ENCODE measurements at places on chromosomes 1 and 21. TPM values are rescaled to one million over a fixed set of nuclear protein-coding genes. Genes with fewer than 3 reads are reported as not detected.

SPOCD1 gene
- 0.91 TPM for total RNA-seq

DNA sequence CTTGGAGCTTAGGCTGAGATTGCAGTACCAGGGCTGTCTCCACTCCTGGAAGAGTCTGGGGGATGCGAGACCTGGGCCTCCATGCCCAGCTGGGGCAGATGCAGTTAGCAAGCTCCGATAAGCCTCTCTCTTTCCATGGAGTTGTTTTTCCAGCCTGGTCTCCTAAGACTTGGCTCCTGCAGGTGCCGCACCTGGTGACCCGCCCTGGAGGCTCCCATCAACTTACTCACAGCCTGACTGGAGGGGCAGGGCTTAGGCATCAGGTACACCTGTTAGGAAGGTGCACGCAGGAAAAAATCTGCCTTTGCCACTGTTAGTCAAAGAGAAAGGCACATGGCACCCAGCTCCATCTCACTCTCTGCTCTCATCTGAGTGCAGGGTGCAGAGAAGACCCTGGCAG is 198.1 kb upstream of the TMEM51 start:
- DNase-seq = no peak

DNA sequence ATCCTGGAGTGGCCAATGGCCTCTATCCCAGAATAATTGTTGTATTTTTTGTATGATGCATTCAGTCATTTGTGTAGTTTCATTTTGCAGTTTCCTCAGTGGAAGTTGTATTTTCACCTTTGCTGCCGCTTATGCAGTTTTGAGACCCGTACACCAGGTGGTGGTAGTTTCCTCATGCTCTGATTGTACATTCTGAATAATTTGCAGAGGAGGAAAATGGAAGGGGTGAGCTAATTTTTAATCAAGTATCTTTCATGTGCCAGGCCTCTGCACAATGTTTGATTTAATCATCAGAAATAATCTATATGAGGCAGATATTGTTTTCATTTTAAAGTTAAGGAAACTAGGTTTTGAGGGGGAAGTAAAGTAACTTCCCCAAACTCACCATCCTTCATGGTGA is 29.5 kb downstream of the HLX start:
- no peak for DNase-seq

DNA sequence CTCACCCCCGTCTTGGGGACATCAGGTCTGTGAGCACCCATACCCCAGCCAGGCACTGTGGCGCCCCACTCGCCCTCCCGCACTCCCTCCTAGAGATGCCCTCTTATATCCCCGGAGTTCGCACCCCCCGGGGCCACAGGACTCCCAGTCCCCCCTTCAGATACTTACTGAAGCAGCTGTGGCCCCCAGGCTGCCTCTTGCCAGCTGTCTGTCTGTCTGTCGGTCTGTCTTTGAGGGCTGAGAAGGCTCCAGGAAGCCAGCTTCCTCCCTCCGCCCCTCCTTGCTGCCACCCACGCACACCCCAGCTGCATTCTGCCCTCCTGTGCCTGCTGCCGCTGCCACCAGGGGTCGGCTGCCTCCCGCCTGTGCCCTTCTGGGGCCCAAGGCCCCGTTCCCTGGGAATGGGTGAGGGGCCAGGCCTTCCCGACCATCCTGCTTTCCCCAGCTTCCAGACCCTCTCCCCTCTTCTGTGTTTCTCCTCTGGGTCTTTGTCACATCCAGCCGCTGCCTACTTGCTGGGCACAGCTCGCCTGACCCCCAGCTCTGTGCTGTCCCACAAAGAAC is at the start of gene PTPN7:
TSS of gene PTPN7 (minus strand) at position 226 of the 564 bp plus-strand sequence. CDS start 1,200 bp downstream, outside the sequence.
- peak; percentile 98 for DNase-seq

DNA sequence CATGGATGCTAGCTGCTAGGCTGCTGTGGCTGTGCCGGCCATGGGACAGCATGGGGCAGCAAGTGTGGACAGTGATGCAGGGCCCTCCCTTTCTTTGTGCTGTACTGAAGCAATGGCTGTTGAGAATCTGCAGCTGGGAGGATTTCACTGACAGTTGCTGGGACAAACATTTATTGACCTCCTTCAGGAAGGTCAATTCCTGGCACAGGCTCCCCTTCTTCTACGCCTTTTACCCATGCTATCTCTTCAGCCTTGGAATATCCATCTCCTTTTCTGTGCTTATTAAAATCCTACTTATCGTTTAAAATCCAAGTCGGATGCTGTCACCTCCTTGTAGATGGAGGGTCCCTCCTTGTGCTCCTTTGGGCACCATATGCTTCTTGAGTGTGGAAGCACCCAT is 213.1 kb upstream of the USP24 start:
- no peak for DNase-seq

VWA5B1 gene
- total RNA-seq = not detected

GRCh38 chr1:40648928-40649591 is 16.4 kb downstream of the RIMS3 start:
- DNase-seq = no peak

DNA sequence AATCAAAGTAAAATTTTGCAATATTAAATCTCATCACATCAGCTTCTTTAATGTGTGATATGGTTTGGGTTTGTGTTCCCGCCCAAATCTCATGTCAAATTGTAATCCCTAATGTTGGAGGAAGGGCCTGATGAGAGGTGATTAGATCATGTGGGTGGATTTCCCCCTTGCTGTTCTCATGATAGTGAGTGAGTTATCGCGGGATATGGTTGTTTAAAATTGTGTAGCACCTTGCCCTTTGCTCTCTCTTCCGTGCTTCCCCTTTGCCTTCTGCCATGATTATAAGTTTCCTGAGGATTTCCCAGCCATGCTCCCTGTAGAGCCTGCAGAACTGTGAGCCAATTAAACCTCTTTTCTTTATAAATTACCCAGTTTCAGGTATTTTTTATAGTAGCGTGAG is 131.9 kb downstream of the ZNF326 start:
- no peak for DNase-seq

DNA sequence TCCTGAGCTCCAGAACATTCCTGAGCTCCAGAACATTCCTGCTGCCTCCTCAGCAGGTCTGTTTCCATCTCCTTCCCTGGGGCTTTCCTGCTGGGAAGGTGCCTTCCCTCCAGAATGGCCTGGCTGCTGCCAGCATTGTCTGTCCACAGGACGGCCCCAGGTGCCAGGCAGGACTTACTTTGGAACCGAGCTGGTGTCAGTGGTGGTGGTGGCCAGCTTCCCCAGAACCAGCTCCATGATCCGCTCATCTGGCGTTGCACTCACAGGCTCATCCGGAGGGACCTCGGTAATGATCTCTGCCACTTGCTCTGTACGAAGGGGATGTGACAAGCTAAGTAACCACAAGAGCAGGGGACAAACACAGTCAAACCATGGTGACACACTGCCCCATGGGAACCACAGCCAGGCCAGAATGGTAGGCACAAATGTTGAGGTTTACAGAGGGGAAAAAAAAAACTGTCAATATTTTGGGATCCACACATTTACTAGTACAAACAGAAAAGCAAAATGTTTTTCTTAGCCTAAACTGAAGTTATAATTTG is 41.3 kb downstream of the PRDM15 start:
- DNase-seq = no peak

DNA sequence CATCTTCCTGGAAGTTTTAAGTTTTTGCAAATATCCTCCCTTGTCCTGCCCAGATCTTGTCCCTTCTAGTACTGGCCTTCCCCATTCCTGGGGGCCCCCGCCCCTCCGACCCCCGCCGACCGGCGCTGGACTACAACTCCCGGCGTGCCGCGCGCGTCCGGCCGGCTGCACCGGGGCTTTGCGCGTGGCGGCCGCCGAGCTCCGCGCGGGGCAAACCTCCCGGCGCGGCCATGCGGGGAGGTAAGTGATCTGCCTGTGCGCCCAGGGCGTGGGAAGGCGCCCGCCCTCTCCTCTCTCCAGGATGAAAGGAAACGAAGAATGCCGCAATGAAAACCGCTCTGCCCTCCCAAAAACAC is 3.2 kb upstream of the SAMD13 start:
- DNase-seq = peak; percentile 71

- DNase-seq = no peak
Measured at GRCh38 chr21:42352441-42353095, 1.8 kb upstream of the TFF2 start.

DNA sequence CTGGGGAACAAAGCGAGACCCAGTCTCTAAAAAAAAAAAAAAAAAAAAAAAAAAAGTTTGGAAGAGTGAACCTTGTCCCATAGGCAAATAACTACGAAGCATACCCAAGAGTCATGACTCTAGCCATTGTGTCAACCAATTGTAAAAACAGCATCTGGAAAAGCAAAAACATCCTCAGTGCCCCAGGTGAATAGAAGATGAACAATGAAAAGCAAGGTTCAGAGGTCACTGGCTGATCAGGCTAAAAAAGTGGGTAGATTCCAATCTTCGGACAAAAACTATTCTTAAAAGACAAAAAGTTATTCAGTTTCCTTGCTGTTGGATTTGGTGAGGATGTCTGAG is 11.1 kb upstream of the IRF2BP2 start:
- no peak for DNase-seq

GRCh38 chr1:23590058-23590783 is 30.9 kb upstream of the ID3 start:
- DNase-seq = peak; percentile 79

DNA sequence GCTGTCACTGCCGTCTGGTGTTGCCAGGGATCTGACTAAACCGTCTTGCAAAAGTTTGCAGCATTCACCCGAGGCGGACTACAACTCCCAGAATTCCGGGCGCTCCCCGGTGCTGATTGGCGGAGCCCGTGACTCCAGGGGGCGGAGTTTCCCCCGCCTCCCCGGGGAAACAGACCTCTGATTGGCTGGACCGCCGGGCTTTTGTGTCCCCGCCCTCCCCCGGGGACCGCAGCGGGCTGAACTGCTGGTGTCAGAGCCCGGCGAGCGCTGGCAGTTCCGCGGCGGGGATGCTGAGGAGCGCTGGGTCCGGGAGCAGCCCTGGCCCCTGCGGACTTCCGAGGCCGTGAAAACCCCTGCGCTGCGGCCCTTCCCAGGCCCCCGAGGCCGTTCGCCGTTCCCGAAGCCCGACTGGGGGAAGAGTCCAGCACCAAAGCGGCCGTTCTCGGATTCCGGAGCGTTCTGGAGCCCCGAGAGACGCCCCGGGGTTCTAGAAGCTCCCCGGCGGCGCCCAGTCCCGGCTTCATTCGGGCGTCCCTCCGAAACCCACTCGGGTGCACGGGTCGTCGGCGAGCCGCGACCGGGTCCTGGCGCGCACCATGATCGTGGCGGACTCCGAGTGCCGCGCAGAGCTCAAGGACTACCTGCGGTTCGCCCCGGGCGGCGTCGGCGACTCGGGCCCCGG is at the start of gene SESN2:
TSS of gene SESN2 (plus strand) at position 267 of the 682 bp plus-strand sequence. CDS start at position 597, 330 bp downstream.
- peak; percentile 100 for DNase-seq

- DNase-seq = no peak
Measured at GRCh38 chr21:25031750-25032149, 575.5 kb downstream of the MRPL39 start.

TCP10L gene
- 0.96 TPM for total RNA-seq

- DNase-seq = no peak
Measured at GRCh38 chr1:3240524-3241235, 171.7 kb downstream of the PRDM16 start.

DNA sequence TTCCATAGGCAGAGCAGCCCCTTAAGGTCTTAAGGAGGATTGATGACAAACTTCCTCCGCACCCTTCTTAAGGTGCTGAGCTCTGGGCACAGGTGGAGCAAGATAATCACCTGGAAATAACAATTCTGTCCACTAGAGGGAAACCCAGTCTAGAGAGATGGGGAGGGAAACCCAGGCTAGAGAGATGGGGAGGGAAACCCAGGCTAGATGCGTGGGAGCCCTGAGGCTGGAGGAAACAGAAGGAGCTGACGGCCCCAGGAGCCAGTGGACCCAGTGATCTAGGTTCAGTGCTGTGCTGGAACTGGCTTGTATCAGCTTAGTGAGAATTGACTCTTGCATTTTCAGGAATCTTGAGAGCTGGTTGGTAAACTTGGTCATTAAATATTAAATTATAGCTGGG is 17.8 kb upstream of the MYCL start:
- peak; percentile 74 for DNase-seq

RGS7 gene
- total RNA-seq = not detected

DNA sequence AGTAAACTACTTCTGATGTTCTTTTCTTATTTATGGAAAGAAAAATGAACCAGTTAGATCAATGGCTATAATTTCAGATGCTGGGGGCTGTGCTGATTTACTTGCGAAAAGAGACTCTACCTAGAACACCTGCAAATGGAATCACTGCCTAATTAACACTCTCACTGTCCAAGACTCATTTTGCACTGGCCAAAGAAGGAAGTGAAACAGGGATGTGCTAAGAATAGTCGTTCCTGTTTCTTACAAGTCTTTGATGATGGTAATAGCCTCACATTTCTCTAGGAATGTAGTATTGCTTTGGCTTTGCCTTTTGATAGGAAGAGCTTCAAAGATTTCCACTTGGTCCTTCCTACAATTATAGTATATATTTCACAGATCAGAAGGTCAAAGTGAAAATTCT is 12.7 kb upstream of the TSNAX start:
- DNase-seq = no peak

- DNase-seq = no peak
Measured at GRCh38 chr1:200040481-200041138, 13.1 kb downstream of the NR5A2 start.

NBPF4 gene
- total RNA-seq = not detected

DNA sequence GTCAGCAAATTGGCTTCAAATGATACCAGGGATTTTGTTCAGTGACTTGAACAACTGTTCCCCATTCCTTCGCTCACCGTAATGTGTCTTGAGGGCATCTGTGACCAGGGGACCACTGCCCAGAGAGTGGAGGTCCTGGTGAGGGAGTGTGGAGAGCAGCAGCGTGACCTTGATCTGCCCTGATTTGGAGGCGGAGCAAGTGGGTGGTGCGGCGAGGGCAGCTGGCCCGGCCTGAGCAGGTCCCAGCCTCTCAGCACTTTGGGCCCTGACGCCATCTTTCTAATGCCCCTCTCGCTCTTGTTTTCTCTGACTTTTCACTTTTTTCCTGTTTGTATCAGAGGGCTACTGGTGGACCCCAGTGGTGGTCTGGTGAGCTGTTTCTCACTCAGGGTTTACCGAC is 31.1 kb downstream of the DIP2A start:
- no peak for DNase-seq

- DNase-seq = no peak
Measured at GRCh38 chr1:45501505-45501859, 1.4 kb downstream of the MMACHC start.

- DNase-seq = no peak
Measured at GRCh38 chr21:18759751-18760161, 356.2 kb upstream of the TMPRSS15 start.

DNA sequence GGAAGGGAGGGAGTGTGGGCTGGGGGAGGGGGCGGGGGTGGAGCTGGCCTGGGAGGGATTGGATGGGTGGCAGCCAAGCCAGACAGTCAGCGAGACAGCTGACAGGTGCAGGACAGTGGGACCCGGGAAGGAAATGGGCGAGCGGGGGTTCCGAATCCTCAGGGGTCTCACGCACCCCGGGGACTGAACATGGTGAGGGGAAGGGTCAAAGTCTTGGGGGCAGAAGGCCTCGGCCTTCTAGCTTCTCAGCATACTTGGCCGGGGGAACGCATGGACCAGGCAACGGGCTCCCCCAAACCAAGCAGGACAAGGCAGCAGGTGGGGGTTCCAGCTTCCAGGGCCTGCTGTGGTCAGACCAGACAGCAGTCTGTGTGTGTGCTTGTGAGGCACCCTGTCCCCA is 23.1 kb downstream of the CASZ1 start:
- DNase-seq = no peak

XKR8 gene
- total RNA-seq = 4.2 TPM
